ENCODE measurements at places on chromosomes 6 and 20.

GRCh38 chr6:44478158-44478557, 90.7 kb downstream of the CDC5L start:
- no peak for DNase-seq

- no peak for DNase-seq
Observed at GRCh38 chr20:701401-702129, 26.0 kb upstream of the SCRT2 start.

DNA sequence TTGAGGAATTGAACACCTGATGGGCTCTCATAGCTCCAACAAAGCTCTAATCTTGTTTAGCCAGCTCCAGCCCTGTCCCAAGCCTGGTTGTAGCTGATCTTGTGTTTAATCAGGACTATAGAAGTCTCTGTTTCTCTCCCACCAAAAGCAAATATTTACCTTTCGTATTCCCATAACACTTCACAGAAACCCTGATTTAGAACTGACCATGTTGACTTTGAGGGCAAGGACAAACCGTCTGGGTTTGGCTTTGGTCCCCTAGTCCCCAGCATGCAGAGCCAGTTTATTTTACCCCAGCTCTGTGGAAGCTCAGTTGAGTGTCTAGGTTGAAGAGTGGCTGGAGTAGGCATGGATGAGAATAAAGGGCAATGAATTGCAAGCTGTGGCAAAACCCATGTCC, 18.0 kb upstream of the SIM1 start:
- no peak for DNase-seq

GRCh38 chr20:13913572-13913971, 76.8 kb downstream of the SEL1L2 start:
- DNase-seq = no peak

- DNase-seq = no peak
Observed at GRCh38 chr6:14353798-14354197, 236.2 kb downstream of the CD83 start.

- DNase-seq = no peak
Observed at GRCh38 chr20:44646023-44646640, 5.4 kb downstream of the ADA start.

DNA sequence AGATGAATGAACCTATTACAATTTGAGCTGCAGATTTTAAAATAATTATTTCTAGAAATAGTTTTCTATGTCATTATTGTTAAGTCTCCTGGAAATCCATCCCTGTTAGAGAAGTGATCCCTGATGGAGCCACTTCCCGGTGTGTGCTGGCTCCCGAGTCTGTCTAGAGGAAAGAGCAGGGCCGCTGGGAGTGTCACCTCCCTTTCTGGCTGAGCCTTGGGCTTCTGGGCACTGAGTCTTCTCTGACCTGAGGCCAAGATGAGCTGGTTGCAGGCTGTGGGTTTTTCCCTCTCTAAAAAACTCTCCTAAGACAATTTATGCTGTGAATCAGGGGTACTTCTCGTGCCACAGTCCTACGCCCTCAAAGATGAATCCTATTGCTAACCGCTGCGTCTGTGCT, 28.8 kb upstream of the TCFL5 start:
- DNase-seq = no peak

DNA sequence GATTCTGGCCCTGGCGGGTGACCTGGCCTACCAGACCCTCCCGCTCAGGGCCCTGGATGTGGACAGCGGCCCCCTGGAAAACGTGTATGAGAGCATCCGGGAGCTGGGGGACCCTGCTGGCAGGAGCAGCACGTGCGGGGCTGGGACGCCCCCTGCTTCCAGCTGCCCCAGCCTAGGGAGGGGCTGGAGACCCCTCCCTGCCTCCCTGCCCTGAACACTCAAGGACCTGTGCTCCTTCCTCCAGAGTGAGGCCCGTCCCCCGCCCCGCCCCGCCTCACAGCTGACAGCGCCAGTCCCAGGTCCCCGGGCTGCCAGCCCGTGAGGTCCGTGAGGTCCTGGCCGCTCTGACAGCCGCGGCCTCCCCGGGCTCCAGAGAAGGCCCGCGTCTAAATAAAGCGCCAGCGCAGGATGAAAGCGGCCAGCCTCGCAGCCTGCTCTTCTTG, 868 bp upstream of the SLC2A4RG start:
- no peak for DNase-seq

DNA sequence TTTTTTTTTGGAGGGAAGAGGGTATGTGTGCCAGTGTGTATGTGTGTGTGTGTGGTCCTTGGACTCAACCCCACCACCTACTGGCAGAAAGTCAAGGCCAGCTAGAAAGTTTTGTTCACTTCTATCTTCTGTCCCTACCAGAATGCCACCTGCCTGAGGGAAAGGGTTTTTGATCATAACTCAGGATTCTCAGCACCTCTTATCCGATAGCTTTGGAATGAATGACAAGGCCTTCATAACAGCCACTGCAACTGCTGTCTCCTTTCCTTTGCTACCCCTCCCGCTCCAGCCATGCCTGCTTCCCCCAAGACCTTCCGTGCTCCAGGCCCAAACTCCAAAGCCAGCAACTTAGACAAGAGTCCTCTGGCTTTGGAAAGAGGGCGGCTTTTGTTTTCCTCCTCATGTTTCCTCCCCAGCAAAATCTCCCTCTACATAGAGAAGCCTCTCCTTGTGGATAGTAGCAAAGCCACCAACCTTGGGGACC, 18.7 kb downstream of the BTN3A1 start:
- no peak for DNase-seq

- DNase-seq = no peak
Observed at GRCh38 chr20:9395971-9396370, 118.4 kb upstream of the LAMP5 start.

- DNase-seq = no peak
Observed at GRCh38 chr6:19865178-19865577, 28.0 kb downstream of the ID4 start.

DNA sequence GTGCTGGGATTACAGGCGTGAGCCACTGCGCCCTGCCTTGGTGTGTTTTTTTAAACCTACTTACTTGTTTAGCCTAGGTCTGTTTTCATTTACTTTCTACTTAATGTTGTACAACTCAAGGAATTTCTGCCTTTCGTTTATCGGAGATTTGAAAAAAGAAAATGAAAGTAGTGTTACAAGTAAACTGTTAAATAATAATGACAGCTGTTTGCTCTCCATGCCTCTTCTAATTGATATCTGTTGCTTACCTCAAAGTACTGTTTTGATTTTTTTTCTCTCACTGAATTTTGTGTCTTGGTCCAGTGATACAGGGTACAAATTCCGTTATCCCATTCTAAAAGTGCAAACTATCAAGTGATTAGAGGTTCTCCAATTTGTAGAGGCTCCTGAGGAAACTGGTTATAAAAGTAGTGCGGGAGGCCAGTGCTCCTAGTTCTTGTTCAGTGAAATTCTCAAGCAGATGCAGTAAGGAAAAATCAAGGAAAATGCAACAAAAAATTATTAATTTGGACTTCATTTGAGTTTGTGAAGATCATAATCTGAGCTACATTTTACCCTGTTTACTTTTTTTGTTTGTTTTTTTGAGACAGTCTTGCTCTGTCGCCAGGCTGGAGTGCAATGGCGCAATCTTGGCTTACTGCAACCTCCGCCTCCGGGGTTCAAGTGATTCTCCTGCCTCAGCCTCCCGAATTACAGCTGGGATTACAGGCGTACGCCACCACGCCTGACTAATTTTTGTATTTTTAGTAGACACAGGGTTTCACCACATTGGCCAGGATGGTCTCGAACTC, 2.2 kb downstream of the UBR2 start:
- DNase-seq = no peak

- DNase-seq = no peak
Observed at GRCh38 chr20:3766422-3767109, 987 bp downstream of the ADISSP start.

GRCh38 chr6:77205936-77206335, 257.4 kb downstream of the HTR1B start:
- DNase-seq = no peak

- no peak for DNase-seq
Observed at GRCh38 chr20:3995067-3995748, 20.1 kb downstream of the RNF24 start.

DNA sequence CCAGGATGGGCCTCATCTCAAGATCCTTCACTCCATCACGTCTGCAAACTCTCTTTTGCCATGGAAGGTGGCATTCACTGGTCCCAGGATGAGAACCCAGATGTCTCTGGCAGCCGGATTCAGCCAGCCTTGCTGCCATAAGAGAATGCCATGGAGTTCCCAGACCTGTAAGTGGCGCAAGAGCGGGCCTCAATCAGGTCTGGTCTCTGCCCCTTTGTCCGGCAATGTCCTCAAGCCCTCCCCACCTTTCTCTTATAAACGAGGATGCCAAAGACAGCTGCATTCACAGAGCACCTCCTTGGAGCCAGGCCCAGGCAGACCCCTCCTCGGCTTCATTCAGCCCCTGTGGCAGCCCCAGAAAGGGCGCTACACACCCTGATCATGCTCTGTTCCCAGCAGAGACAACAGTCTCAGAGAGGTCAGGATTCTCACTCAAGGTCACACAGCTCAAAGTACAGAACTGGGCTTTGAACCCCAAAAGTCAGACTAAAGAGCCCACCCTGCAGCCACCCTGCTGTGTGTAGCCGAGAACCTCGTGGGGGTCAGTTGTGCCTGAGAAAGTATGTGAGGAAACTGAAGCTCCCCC, 263.7 kb downstream of the TAF4 start:
- DNase-seq = no peak

DNA sequence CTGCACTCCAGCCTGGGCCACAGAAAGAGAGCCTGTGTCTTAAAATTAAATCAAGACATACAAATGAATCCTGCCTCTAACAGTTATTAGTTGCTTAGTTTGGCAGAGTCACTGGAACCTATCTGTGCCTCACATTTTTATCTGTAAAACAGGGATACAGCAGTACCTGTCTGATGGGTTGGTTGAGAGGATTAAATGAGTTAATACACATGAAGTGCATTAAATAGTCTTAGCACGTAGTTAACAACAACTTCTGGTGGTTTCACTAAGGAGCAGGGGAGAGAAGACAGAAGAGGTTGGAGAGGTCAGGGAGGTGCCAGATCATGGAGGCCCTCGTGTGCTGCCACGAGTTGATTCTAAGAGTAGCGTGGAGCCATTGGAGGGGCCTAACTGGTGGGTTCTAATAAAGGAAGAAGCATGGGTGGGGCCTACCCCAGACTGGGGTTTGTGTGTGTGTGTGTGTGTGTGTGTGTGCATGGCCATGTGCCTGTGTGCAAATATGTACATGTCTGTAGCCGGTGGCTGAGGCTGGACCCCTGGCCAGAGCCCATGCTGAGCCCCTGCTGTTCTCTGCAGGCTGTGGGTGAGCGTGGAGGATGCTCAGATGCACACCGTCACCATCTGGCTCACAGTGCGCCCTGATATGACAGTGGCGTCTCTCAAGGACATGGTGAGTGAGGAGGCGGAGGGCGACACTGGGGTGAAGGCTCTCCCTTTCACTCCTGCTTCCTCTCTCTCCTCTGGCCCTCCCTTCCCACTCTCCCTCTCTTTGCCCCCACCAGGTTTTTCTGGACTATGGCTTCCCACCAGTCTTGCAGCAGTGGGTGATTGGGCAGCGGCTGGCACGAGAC, 9.1 kb downstream of the RBCK1 start:
- no peak for DNase-seq

DNA sequence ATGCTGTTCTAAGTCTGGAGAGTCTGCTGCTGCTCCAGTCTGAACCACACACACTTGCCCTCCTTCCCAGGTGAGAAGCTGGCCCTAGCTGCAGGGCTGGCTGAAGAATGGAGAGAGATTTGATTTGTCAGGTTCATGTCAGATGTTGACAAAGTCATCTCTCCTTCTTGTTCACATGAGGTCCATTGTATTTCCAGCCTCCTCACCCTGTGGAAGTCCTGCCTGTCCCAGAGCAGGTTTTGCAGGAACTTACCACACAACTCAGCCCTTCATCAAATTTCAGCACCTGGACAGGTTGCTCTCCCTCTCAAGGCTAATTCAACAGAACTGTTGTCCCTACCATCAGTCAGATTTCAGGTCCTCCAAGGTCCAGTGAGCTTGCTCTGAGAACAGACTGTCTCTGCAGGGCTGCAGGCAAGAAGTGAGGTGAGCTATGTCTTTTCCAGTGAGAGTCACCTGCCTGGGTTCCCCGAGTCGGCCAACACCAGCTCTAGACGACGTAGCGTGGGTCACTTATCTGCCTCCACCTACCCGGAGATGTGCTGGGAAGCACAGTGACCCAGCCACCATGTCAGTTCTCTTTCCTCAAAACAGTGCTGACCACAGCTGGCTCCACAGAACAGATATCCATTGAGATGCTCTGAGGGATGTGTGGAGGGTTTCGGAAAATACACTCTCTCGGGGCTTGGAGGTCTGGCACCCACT, 58.0 kb upstream of the CD93 start:
- no peak for DNase-seq

DNA sequence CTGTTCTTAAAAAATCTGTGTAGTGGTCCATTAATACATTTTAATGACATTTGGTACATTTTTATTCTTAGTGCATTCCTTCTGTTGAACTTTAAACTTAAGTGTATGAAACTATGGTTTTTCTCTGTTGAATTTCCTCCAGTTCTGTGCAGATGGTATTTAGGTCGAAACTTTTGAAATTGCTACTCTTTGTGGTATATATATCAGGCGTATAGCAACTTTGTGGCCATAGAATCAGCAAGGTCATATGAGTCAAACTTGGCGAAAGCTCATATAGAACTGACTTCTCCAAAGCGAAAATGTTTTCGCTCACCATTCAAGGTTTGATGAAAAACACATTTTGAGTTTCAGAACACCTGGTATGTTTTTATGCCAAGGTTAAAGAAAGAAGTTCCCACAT, 93.7 kb downstream of the MAP3K4 start:
- no peak for DNase-seq

DNA sequence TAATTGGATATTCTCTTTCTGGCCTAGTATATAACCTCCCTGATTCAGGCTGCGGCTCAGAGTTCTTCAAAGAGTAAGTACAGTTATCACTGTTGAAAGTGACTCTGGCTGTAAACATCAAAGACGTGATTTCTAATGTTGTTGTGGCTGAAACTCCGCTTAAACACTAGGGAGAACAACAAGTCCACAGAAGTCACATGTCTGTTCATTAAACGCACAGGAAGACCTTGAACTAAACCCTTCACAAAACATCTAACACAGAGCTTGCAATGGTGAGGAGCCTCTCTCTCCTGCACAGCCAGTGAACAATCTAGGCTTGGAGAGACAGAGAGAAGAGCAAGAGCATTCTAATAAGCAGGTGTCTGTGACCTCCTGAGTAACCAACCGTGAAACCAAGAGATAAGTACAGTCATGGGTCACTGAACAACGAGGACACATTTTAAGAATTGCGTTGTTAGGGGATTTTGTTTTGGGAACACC, 249.3 kb downstream of the PRKN start:
- DNase-seq = no peak

DNA sequence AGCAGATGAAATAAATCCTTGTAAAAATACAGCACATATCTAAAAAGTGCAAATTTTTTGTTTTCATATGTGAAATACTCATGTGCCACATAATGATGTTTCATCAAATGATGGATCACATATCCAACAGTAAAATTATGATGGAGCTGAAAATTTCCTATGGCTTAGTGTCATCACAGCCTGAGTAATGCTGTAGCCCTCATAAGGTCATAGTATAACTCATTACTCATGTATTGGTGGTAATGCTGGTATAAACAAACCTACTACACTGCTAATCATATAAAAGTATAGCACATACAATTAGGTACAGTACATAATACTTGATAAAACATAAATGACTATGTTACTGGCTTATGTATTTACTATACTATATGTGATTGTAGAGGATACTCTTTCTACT, 12.9 kb downstream of the TSPYL1 start:
- no peak for DNase-seq

- DNase-seq = no peak
Observed at GRCh38 chr6:3014675-3015066, 15.0 kb downstream of the NQO2 start.
